ENCODE measurements at places on chromosomes 2 and 18.

GRCh38 chr2:202051499-202052161 lies 18.0 kb downstream of the FZD7 start:
- DNase-seq, result no peak

DNA sequence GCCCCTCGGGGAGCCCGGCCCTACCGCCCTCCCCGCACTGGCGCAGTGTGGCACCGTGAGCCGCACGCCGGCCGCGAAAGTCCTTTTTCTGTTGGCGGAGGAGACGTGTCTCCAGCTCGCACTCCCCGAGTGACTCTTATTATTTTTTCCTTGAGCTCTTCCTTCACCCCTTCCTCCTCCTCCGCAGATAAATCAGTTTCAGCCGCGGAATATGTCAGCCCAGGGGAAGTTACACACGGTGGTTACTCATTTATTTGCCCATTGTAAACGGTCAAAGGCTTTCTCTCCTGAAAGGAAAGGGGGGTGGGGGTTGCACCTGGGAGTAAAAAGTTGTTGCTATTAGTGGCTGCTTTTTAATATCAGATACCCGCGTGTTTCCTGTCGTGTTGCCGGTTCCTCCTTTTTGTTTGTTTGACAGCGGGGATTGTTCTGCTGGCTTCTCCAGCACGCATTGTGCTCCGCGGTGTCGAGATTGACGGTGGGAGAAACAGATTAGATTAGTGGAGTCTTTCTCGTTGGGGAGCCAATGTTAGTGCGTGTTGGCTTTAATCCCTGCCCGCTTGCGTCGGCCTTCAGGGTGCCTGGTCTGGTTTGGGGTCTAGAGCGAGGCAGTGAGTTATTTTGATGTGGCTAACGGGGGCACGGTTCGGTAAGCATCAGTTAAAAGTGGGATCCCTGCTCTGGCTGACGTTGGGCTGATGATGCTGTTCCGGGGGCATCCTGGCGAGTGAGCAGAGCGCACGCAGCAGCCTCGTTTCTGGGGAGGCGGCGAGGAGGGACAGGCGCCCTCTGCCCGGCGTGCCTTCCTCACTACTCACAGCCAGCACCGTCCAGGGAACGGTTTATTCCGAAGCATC lies 1.6 kb downstream of the CRIM1 start:
- peak; percentile 77 for DNase-seq

GRCh38 chr2:180730976-180731375 lies 249.4 kb upstream of the UBE2E3 start:
- DNase-seq, result no peak

- DNase-seq, result no peak
Measured at GRCh38 chr2:30732376-30732775, 74.9 kb downstream of the CAPN13 start.

- no peak for DNase-seq
Measured at GRCh38 chr18:26255695-26256622, 29.7 kb downstream of the TAF4B start.
